ENCODE measurements at places on chromosomes 12 and 14.
A peak's percentile ranks its signal among the peaks of the same experiment; 100 is the strongest.

- DNase-seq = peak; percentile 84
These were observed 482 bp downstream of the TMEM30B start for GRCh38 chr14:61280526-61281185.

DNA sequence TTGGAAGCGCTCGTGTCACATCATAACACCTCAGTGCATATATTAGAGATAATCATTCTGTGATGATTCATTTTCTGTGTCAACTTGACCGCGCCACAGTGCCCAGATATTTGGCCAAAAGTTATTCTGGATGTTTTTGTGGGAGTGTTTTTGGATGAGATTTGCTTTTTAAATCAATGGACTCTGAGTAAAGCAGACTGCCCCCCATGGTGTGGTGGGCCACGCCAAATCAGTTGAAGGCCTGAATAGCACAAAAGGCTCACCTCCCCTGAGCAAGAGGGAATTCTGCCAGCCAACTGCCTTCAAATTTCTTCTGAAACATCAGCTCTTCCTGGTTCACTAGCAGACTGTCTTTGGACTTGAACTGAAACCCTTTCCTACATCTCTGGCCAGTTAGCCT, 24.6 kb upstream of the MAP3K9 start:
- no peak for DNase-seq

DNA sequence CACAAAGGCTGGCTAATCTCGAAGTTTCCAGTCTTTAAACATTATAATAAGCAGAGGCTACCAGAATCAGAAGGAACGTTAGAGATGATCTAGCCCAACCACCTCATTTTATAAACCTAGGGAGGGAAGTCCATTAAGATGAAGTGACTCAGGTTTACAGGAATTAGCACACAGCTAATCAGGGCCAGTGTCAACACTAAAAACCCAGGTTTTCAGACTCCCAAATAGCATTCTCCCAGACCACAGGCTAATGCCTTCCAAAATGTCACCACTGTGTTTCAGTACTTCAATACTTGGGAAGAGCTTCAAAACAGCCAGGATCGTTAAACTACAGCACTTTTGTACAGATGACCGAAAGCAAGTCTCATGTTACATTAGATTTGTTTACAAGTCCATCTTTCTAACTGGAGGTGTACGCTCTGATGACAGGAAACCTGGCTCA, 89.2 kb downstream of the FOXN3 start:
- no peak for DNase-seq

- no peak for DNase-seq
These were observed 177.6 kb downstream of the TMEM132C start for GRCh38 chr12:128444598-128444997.

GRCh38 chr12:46908236-46908935, 82.6 kb upstream of the SLC38A4 start:
- DNase-seq = no peak

DNA sequence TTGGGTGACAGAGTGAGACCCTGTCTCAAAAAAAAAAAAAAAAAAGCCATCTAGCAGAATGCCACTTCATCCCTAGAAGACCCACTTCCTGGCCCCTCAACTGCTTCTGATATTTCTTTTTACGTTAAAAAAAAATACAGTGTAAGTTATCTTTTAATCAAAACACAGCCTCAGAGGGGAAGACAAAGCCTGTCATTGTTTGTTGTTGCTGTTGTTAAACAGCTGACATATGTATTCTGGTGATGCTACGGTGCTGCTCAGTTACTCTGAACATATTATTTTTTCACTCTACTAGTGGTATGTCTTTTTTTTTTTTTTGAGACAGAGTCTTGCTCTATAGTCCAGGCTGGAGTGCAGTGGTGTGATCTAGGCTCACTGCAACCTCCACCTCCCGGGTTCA, 75.4 kb downstream of the PAPLN start:
- no peak for DNase-seq

- no peak for DNase-seq
These were observed 13.9 kb downstream of the CLECL1 start for GRCh38 chr12:9718968-9719367.

- DNase-seq = no peak
These were observed 334.6 kb downstream of the ZFP36L1 start for GRCh38 chr14:68458253-68458652.

- DNase-seq = no peak
These were observed 1.8 kb downstream of the FLRT2 start for GRCh38 chr14:85531587-85532373.

DNA sequence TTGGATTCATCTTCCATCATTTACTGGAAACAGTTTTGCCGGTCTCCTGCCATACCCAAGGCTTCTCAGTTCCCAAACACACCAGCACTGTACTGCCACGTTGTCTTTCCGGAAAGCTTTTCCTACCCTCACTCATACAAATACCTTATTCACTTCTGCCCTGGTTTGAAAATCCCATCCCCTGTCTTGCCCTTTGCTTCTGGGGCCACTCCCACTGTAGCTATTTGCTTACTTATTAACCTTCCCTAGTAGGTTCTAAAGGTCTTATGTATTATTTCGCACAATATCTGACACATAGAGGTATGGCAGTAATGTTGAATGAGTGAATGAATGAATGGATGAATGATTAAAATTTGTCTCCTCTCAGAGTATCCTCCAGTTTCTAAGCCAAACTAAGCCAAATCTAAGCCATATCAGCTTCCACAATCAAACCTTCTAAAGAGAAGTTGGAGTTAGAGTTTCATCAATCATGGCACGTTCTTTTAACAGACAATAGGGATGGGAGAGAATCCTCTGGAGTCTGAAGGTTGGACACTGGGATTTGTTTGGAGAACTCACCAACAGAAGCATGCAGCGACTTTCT, 18.6 kb downstream of the TSPAN8 start:
- no peak for DNase-seq

GRCh38 chr14:105204931-105205672, 24.0 kb upstream of the NUDT14 start:
- DNase-seq = no peak

DNA sequence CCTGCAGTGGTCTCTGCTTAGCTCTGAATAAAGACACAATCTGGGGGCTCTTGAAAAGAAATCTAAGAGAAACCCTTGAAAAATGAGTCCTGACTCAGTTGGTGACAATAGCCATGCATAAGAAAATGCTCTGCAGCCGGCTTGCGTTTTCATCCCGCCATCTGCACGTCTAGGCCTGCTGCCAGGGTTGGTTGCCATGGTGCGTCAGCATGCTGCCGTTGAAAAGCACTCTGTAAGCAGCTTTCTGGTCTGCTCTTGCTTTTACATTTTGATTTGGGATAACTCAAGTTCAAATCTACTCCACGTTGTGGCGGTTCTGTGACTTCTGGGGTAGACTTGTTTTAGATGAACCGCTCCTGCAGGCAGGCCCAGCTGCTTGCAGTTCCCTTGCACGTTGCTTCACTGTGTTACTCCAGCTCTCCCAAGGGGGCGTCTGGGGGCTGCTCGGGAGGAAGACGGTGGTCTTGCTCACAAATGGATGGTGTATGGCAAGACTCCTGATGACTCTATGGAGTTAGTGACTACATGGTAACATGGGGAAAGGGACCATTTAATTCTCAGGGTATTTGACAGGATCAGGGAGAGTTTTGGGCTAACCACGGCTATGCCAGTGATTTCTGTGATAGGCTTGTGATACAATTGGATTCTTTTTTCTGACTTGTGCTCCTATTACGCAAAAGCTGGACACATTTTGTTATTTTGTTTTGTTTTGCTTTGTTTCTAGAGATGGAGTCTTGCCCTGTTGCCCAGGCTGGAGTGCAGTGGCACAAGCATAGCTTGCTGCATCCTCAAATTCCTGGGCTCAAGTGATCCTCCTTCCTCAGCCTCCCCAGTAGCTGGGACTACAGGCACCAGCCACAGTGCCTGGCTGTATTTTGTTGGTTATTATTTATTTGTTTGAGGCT, 15.8 kb downstream of the WNT5B start:
- no peak for DNase-seq

DNA sequence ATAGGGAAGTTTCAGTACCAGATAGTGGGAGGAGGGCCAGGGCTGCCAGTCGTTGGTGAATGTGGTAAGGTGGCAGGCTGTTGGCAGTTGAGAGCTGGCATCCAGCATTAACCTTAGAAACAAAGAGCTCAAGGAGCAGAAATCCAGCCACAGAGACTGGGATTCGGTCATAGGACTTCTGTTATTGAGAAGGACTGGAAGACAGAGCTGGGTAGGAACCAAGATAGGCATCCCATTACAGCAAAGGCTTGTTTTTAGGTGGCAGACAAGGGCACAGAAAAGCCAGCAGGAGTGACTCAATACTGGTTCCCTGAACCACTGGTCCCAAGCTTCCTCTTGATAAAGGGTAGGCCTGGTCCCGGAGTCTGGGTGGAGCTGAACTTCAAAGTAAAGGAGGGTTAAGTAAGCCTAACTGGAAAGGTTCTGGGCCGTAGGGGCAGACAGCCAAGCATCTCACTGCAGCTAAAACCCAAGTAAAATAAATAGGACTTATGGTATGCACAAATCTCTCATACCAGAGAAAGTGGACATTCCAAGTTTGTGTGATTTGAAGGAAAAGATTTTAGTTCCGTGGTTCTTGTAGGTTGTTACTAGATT, 147.9 kb downstream of the ETV6 start:
- DNase-seq = no peak

GRCh38 chr14:39381366-39381765, 50.9 kb downstream of the FBXO33 start:
- DNase-seq = no peak

DNA sequence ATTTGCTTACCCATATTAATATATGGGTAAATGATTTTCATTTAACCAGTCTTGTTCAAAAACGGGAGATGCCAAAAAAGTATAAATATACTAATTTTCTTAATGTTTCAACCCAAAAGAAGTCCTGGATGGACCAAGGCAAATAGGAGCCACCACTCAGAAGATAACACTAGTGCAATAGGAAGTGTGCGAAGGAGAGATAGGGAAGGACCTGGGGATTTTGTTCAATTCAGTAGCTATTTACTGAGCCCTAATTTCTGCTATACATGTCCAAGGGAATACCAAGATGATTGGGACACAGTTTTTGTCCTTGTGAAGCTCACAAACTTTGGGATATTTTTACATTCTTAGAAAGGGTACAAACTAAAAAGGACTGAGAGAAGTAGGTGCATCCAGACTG, 1.5 kb downstream of the CMAS start:
- DNase-seq = no peak

GRCh38 chr12:25308756-25309155, 58.0 kb upstream of the KRAS start:
- no peak for DNase-seq

DNA sequence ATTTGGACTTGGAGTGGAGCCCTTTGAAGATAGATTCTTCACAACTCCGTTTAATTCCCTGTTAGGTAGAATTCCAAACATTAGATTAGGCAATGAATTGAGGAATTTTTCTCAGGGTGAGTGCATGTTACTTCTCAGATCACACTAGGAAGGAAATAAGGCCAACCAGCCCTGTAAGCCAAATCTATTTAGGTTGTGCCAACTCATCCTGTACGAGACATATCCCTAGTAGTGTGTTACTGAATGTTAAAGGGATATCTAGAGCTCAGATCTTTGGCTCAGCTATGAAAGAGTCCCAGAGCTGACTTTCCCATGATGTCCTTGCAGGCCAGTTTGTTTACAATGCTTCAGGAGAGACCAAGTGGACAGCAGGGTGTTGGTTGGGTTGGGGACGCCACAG, 45.6 kb downstream of the GPHB5 start:
- DNase-seq = no peak

GRCh38 chr12:119885549-119885948, 8.4 kb upstream of the CIT start:
- no peak for DNase-seq

- DNase-seq = no peak
These were observed 47.0 kb upstream of the LGR5 start for GRCh38 chr12:71392521-71393145.

DNA sequence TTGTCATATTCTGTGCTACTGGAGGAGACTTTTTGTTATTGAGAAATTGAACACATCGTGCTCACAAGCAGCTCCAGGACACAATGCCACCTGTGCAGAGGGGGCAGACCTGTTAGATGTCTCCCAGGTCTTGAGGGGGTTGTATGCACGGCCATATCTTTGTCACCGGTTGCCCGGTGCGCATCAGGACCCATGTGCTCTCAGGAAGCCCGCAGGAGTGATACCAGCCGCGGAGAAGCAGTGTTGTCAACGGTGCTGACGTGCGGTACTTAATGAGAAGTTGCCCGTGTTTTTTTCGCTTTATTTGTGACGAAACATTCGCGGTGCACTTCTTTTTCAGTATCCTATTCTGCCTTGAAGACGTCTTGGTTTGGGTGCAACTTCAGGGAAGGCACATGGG, 128.2 kb upstream of the RTL1 start:
- no peak for DNase-seq

DNA sequence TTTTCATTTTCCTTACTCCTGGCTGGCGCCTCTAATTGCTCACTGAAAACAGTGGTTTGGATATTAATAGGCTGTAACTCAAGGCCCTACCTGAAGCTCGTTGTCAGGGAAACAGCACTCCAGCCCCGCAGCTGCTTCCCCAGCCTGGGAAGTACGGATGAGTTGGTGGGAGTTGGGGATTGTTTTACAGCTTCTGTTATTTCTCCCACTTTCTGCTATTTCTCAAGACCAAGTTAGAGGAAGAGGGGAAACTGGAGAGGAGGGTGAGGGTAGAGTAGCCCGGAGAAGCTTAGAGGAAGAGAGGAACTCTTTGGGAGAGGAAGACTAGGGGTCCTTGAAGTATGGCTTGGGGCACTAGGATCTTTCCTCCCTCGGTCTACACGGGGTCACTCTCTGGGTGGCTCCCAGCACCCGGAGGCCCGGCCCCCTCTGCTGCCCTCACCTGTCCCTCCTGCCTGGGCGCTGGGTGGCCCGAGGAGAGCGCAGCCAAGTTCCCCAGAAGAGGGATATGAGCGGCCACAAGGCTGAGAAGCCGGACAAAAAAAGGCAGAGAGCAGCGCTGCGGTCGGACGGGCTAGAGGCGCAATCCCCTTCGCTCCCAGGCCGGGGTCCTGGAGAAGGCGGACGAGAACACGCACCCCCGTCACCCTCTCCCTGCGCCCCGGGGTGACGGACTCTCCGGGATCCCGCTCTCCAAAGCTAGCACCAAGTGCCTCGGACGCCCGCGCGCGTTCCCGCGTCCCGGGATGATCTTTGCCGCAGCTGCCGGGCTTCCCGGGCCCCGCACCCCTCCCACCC, 671 bp downstream of the SPTB start:
- no peak for DNase-seq

- no peak for DNase-seq
These were observed 93.3 kb downstream of the DAAM1 start for GRCh38 chr14:59281609-59282377.

DNA sequence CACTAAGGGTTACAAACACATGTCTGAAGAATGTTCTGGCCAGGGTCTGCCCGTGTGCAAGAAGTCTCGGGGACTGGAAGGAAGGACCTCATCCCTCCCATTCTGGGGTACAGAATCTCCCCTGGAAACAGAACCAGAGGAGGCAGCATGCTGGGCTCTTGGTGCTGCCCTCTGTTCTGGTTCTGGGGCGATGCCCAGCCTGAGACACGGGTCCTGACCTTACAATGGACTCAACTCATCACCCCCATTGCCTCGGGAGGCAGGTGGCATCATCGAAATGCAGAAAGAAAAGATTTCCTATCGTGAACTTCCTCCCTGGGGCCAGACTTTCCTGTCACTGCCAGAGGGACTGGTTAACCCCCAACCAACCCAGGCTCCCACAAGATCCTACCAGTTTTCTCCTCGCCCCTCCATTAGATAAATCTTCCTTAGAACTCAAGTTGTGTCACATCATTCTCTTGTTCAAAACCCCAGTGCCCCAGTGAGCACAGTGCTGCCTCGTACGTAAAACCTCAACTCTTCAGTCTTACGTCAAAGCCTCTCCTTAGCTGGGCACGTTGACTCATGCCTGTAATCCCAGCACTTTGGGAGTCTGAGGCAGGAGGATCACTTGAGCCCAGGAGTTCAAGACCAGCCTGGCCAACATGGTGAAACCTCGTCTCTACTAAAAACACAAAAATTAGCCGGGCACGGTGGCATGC, 52.1 kb downstream of the PSMA6 start:
- no peak for DNase-seq
